ENCODE measurements at places on chromosomes 7 and 10.

DNA sequence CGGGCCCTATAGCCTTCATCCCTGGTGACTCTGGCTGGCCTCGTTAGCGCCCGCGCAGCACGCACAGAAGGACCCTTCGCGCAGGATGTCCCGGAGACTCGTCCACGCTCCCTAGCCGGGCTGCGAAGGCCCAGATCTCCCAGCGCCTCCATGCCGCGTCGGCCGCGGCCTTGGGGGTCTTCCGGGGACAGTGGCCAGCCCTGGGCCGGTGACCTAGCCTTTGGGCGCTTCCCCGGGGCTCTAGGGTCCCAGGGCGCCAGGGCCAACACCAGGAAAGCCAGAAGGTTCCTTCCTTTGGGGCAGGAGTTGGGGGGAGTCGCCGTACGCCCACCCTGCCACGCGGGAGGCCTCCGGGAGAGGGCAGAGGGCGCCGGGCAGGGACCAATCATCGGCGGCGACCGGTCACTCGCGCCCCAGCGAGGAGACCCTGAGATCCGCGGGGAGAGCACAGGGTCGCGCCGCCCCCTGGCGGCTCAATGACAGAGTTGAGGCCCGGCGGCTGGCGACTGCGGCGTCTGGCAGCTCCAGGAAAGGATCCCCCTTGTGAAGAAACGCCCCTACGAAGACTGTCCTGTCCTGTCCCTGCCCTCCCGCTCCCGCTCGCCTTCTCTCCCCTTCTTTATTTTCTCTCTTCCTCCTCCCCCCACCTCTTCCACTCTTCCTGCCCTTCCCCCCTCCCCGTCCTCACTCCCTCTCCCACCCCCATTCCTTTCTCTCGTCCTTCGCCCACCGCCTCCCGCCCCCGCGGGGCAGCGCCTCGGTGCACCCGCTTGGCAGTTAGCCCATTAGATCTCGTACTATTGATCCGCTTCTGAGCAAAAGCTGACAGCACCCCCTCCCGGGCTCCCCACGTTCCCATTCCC lies 62.3 kb upstream of the LBX1 start:
- DNase-seq: peak; percentile 93

GRCh38 chr7:102898532-102898859 lies 14.3 kb upstream of the LRRC17 start:
- no peak for DNase-seq

GRCh38 chr10:86262688-86263181 lies 103.9 kb downstream of the GRID1 start:
- no peak for DNase-seq

- no peak for DNase-seq
Observed at GRCh38 chr7:101635484-101635883, 6.4 kb upstream of the MYL10 start.

DNA sequence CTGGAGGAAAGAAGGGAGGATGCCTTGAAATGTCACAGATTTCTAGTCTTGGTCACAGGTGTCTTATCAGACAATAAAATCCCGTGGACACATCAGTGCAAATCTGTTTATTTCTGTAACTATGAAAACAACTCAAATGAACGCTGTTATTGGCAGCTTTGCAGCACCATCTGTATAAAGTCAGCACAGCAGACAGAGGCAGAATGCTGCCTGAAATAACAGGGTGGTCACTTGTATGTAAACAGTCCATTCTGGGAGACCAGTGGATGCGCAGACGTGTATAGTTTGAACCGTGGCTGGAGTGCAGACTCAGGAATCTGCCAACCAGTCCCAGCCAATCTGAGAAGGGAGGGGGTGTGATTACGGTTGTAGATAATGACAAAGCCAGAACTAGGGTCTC lies 54.8 kb downstream of the SEC23IP start:
- no peak for DNase-seq

DNA sequence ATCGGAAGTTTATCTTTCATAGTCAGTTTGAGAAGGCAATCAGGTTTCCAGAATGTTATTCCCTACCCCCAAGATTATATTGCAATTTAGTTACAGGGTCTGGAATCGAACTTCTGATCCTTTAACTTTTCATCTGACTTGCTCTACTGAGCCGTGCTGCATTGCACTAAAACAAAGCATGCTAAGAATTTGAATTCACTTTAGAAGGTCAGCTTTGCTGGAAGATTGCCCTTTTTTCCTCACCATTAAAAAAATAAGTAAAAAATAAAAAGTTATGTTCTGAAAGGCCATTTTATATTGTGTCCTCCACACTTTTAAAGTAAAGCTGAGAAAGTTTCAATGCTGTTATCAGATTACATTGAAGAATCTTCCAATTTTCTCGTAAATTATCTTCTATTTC lies 388.8 kb upstream of the PHF14 start:
- DNase-seq: no peak

GRCh38 chr10:71625445-71626175 lies 94.0 kb downstream of the C10orf105 start:
- DNase-seq: no peak

DNA sequence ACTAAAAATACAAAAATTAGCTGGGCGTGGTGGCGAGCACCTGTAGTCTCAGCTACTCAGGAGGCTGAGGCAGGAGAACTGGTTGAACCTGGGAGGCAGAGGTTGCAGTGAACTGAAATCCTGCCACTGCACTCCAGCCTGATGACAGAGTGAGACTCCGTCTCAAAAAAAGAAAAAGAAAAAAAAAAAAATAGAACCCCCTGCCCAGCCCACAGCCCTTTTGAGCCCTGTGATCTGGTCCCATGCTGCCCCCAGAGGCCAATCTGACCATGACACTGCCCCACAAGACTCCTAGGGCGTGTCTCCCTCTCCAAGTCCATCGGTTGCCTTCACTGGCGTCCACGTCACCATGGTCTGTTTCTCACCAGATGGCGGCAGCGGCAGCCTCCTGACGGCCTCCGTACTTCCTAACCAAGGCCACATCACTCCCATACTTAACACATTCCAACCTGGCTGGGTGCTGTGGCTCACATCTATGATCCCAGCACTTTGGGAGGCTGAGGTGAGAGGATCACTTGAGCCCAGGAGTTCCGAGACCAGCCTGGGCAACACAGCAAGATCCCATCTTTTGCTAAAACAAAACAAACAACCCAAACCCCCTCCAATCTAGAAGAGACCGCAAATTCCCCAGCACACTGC lies 18.0 kb downstream of the STX1A start:
- DNase-seq: peak; percentile 87

GRCh38 chr7:27940341-27940740 lies 200.4 kb downstream of the TAX1BP1 start:
- no peak for DNase-seq

DNA sequence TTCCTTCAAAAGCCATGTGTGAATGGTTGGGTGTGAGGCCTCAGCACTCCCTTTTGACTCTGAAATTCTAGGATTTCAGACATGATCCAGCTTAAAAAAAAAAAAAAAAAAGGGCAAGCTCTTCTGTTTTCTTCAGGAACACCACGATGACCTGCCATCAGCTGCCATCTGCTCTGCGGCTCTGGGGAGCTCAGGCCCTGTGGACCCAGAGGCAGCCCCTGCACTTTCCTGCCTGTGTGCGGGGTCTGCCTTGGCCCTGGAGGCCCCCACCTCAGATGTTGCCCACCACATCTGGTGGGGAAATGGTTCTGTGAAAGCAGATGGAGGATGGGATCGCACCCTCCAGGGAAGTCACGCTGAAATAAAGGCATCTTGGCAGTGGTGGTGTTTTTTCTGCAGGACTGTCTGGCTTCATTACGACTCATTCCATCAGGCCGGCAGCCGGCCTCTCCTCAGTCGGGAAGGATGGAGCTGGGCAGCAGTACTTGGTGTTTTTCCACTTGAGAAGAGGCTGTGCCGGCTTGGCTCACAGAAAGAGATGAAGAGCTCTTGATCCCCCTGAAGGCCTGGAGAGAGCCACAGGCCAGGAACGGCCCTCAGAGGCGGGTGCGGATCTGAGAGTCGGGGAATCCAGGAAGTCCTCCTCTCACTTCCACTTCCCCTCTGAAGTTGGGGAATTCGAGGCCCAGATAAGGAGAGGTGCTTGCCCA lies 66.1 kb upstream of the AQP1 start:
- DNase-seq: no peak

GRCh38 chr7:105675934-105676371 lies 94.7 kb upstream of the EFCAB10 start:
- DNase-seq: no peak

GRCh38 chr10:126669168-126669567 lies 1.3 kb downstream of the C10orf90 start:
- no peak for DNase-seq

GRCh38 chr7:116257156-116257555 lies 46.8 kb downstream of the TES start:
- DNase-seq: no peak

DNA sequence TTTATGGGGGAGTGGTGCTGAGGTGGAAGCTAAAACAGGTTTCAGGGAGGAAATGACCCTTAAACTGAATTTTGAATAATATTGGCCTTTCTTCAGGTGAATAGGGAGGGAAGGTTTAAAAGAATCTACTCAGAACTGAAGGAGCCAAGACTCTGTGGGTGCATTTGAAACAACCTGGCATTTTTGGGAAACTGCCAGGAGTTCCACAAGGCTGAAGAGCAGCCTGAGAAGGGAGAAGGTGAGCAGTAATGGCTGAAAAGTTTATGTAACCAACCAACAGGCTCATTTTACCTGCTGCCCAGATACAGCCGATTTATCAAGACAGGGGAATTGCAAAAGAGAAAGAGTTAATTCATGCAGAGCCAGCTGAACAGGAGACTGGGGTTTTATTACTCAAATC lies 4.0 kb upstream of the PANK1 start:
- no peak for DNase-seq

GRCh38 chr7:23618241-23618640 lies 21.1 kb downstream of the CCDC126 start:
- no peak for DNase-seq

- DNase-seq: no peak
Observed at GRCh38 chr7:36764929-36765328, 40.6 kb upstream of the AOAH start.

DNA sequence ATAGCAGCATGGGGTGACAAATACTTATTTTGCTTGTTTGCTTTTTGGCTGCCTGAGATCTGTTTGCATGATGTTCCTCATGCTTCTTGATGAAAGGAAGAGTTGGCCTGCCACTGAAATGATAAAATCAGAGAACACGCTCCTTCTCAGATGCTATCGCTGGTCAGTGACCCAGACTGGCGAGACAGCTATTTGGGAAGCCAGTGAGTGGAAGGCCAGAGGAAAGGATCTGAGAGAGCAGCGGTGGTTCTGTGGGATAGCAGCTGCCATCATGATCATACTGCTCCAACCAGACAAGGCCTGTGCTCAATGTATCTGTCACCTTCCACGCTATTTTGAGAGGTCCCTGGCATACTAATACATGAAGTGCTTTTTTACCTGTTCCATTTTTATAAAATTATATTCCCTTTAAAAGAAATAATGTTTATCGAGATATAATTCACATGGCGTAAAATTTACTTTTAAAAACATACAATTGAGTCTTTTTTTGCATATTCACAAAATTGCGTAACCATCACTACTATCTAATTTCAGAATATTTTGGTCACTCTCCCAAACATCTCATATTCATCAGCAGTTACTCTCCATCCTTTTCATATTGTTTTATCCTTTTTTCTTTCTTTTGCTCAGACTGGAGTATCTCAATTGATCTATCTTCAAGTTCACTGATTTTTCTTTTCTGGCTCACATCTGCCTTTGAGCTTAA lies 695.1 kb downstream of the TNS3 start:
- no peak for DNase-seq

DNA sequence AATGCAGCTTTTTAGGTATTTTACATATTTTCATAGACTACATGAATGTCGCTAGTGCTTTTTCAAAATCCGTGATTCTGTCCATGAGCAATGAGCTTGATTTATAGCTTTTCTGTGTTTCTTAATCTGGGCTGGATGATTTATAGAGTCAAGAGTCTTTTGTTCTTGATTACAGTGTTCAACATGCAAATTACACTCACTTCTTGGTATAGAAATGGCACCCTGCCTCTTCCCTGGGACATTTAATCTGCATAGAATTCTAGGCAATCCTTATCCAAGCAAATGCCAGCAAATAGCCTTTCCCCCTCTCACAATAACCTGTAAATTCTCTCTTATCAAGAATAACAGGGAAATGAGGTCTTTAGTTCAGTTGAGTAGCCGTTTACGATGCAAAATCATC lies 246.2 kb upstream of the SEMA3C start:
- DNase-seq: no peak

- DNase-seq: no peak
Observed at GRCh38 chr10:60916025-60916424, 28.0 kb downstream of the RHOBTB1 start.

- no peak for DNase-seq
Observed at GRCh38 chr7:89914711-89915110, 239.6 kb upstream of the STEAP1 start.

GRCh38 chr10:86187499-86188239 lies 178.9 kb downstream of the GRID1 start:
- DNase-seq: no peak

DNA sequence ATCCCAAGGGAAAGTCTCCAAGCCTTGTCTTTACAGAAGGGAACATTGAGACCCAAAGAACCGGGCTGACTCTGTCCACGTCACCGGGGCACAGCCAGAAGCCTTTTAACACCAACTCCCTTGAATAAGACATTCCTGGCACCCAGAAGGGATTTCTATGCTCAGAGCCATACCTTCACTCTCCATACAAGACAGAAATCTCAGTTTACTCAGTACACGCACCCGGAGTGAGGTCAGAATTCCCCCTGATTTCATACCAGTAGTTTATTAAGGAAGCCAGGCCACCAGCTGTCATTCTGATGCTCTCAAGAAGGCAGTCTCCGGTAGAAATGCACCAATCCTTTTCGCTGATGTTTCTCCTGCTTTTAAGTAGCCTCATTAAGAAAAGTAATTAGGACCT lies 134.2 kb upstream of the KCNMA1 start:
- DNase-seq: no peak

GRCh38 chr7:117008886-117009531 lies 55.7 kb downstream of the ST7 start:
- DNase-seq: no peak

GRCh38 chr10:110416776-110417711 lies 80.7 kb upstream of the DUSP5 start:
- DNase-seq: no peak
